ENCODE measurements at places on chromosomes 3 and 15.
A peak's percentile ranks its signal among the peaks of the same experiment; 100 is the strongest.

GRCh38 chr15:33095641-33096040, 98.9 kb downstream of the FMN1 start:
- no peak for DNase-seq

- no peak for DNase-seq
Observed at GRCh38 chr3:108293858-108294257, 2.5 kb upstream of the HHLA2 start.

GRCh38 chr3:71214797-71215196, 368.7 kb downstream of the FOXP1 start:
- no peak for DNase-seq

DNA sequence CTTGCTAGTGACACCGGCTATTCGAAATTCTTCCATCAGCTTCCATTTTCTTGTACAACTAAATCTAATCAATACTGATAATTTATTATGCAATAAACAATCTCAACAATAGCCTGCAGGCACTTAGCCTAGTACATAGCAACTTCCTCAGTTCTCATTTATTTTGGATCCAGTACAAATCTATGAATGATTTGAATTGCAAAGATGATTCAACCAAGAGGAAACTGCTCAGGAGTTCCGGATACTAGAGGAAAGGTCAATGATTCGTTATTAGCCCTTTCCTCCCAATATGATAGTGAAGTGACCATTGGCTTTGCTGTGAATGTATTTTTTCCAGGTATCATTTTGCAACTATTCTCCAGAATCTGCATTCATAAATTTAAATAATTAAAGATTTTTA, 827.0 kb downstream of the CADM2 start:
- DNase-seq = no peak

GRCh38 chr3:195999896-196000295, 82.0 kb downstream of the TFRC start:
- DNase-seq = no peak

GRCh38 chr3:118369892-118370491, 664.7 kb downstream of the IGSF11 start:
- no peak for DNase-seq

DNA sequence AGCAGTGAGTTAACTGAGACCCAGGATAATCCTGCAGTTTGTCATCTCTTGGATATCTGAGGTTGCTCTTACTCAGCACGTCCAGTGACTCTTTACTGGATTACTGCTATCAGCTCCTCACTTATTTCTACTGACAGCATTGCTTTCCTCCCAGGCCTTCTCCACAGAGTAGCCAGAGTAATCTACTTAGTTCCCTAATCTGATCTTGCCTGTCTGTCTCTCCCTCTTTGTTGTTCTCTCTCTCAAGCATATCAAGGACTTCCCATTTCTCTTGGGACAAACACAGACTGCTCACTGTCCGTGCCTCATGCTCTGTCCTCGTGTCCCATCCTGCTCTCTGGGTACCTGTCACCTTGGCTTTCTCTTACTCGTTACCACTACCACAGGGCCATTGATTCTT, 376.2 kb downstream of the FEZF2 start:
- DNase-seq = no peak

- DNase-seq = peak; percentile 74
Observed at GRCh38 chr15:32029862-32030781, at the start of gene CHRNA7. TSS of gene CHRNA7 (plus strand) at chr15:32030515. CDS start at chr15:32030595, 80 bp downstream.

All from small intestine (tissue), 16 donors.